NB4 (cell line): ENCODE measurements at places on chromosomes 16 and 17.

- DNase-seq: no peak
Measured at GRCh38 chr17:47423406-47424295, 99.9 kb downstream of the EFCAB13 start.

- no peak for DNase-seq
Measured at GRCh38 chr17:30796016-30796415, 28.5 kb downstream of the CRLF3 start.

- DNase-seq: no peak
Measured at GRCh38 chr16:3819746-3820724, 60.5 kb downstream of the CREBBP start.

- no peak for DNase-seq
Measured at GRCh38 chr16:85699628-85700027, 10.9 kb upstream of the GINS2 start.

DNA sequence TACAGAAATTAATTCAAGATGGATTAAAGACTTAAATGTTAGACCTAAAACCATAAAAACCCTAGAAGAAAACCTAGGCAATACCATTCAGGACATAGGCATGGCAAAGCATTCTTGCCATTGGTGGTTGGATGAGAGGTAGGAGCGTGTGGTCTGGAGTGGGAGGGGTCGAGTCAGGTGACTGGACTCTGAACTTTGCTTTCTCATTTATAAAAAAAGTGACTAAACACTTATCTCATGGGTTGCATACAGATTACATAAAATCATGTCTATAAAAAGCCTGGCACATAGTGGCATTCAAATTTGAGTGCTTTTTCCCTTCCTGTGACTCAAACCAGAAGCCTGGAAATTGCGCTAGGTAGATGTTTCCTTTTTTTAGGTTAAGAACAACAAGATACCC lies 159.7 kb upstream of the SHISA6 start:
- no peak for DNase-seq

GRCh38 chr16:81571592-81572385 lies 127.2 kb downstream of the CMIP start:
- DNase-seq: no peak

GRCh38 chr16:75758215-75758614 lies 31.9 kb upstream of the CPHXL start:
- DNase-seq: no peak

GRCh38 chr16:10612649-10613179 lies 32.3 kb upstream of the EMP2 start:
- no peak for DNase-seq

DNA sequence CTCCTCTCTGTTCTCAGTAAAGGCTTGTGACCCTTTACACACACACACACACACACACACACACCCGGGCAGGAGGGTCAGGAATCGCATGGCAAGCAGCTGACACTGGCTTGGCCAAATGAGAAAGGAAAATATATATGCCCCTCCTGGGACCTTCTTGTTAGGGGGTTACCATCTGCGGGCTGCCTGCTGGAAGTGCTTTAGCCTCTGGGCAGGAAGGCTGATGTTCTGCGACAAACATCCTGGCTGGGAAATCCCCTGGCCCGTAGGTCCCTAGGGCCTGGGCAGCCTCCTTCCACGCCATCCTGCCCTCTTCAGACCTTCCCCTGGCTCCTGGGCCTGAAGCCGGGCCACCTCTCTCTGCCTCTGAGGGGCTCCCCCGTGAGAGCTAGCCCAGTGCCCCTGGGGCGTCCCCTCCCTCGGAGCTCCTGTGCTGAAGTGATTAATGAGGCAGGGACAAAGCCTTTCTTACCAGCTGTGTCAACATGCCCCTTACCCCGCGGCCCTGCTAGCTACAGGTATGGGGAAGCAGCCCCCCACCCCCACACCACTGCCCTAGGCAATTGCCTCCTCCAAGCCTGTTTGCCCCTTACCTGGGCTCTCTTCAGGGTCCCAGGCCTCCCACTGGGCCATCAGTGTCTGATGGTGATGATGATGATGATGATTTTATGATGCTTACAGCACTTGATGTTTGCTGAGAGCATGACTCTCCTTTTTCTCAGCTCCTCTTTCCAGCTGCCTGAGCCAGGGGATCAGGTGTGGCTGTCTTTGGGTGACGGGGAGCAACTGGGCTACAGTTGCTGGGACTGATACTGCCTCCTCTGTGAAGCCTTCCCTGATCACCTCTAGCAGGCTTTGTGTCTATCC lies 32.8 kb upstream of the ETV4 start:
- DNase-seq: no peak

DNA sequence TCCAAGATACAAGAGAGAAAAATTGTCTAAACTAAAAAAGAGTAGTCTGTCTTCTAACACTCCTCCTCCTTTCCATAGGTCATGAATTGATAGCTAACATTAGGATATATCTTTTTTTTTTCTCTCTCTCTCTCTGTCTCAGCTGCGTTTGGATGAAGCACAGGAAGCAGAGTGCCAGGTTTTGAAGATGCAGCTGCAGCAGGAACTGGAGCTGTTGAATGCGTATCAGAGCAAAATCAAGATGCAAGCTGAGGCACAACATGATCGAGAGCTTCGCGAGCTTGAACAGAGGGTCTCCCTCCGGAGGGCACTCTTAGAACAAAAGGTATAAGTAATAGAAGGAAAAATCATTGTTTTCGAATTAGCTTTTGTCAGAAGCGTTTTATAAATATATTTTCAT lies 32.9 kb downstream of the ABHD15 start:
- no peak for DNase-seq
